ENCODE measurements at places on chromosomes 2 and 18. TPM values are rescaled to one million over a fixed set of nuclear protein-coding genes. Genes with fewer than 3 reads are reported as not detected.

- no peak for DNase-seq
Measured at GRCh38 chr18:34494359-34494696, 215.8 kb upstream of the DTNA start.

DNA sequence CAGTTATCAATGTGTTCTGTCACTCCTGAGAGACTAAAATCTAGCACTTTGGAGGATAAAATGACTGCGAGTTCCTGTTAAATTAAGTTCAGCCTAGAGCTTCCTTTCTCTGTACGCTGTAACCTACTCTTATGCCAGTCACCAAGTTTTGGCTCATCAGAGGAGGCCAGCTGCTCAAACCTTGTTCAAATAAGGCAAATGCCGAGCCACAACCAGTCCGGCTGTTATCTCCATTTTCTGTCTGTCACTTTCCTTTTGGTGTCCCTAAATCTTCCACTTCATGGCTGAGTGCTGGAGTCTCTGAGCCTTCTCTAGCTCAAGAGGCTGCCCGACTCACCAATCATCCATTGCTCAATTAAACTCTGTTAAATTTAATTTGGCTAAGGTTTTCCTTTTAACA, 33.5 kb upstream of the PXDN start:
- no peak for DNase-seq

- no peak for DNase-seq
Measured at GRCh38 chr18:62877411-62878221, 162.3 kb downstream of the PHLPP1 start.

GRCh38 chr2:168035458-168035857, 211.9 kb downstream of the STK39 start:
- no peak for DNase-seq

DNA sequence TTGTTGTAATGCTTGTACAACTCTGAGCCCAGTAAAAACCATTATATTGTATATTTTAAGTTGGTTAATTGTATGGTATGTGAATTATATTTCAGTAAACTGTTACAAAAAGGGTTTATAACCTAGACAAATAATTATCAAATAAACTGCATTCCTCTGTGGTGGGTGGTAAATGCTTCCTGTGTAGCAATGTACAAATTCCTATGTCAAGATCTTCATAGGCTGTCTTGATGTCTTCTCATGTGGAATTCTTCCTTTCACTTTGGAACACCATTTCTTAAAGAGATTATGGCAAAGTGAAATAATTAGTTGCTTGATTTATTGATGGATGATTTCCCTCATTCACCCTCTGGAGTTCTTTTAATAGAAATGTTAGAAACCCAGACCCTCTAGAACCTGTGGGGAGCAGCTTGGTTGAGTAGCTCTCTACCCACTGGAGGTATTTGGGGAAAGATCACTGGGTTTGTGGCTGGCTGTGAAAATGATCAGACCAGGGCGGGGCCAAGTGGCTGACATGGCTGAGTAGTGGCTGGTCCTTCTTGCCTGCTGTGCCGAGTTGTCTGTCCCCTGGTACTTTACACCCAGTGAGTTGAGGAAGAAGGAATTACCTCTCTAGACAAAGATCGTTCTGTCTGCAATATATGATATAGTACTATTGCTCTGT, 22.4 kb upstream of the MGAT5 start:
- no peak for DNase-seq

- DNase-seq: peak; percentile 1
Measured at GRCh38 chr18:50696436-50696835, 123.4 kb downstream of the MRO start.

GRCh38 chr18:8890957-8891464, 185.7 kb downstream of the MTCL1 start:
- no peak for DNase-seq

DNA sequence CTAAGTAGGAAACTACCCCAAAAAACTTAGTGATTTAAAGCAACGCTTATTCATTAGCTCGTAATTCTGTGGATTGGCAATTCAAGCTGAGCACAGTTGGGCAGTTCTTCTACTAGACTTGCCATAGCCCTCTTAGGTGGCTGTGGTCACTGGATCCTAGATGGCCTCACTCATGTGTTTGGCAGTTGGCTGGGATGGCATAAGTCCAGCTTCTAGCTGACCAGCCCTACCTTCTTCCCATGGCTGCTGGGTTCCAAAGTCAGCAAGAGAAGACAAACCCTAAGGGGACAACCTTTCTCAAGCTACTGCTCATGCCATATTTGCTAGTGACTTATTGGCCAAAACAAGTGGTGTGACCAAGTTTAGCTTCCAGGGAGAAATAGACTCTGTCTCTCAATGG, 95.3 kb downstream of the COPS8 start:
- DNase-seq: no peak

DNA sequence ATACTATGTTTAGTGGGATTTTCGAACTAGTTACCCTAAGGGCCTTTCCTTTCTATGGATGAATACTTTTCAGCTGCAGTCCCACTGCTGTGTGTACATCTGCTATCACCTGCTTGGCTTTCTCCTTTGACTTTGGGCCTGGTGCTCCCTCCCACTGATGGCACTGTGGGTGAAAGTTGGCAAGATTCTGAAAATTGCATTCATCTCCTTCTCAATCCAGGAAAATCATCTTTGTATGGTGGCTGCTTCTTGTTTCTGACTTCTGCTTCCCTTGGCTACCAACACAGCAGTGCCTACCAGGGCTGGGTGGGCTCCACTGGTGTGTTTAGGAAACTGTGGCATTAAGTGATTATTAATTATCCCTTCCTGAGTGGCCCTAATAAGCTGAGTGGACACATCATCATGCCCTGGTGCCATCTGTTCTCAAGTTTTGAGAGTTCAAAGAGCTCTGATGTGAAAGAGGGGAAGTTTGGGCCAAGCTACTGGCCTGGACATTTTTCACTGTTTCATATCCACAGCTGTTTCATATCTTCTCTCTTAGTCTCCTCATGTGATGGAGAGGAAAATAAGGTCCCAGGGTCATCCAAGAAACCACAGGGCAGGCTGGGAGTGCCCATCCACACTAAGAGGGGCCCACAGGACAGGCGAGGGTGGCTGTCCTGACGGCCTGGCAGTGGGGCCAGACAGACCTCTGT, 16.7 kb downstream of the HK2 start:
- no peak for DNase-seq

DNA sequence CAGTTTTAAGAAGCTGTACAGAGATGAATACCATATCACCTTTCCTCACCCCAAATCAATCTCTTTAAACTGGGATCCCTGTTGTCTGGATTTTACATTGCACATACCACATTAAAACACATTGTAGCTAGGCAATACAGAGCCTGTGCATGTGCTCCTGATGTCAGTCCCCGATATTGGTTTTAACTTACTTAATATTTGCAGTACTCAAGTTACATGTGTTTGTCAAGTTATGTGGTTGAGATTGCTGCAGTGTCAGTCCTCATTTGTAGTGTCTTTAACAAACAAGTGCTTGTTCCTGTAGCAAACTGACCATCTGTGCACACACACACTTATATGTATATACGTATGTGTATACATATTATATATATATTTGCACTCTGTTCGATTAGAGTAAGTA, 10.4 kb upstream of the UBE2E3 start:
- DNase-seq: no peak

- DNase-seq: no peak
Measured at GRCh38 chr2:37855283-37856041, 69.6 kb upstream of the RMDN2 start.

DNA sequence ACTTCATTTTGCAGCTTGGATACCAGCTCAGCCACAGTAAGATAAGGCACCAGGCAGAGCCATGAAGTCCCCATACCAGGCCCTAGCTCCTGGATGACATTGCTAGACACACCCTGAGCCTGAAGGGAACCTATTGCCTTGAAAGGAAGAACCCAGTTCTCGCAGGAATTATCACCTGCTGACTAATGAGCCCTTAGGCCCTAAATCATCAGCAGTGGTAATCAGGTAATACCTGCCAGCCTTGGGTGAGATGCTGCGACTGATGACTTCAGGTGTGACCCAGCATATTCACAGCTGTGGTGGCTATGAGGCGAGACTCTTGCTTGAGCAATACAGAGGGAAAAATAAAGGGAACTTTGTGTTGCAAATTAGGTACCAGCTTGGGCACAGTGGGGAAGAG, 24.9 kb downstream of the CLK1 start:
- DNase-seq: no peak

DNA sequence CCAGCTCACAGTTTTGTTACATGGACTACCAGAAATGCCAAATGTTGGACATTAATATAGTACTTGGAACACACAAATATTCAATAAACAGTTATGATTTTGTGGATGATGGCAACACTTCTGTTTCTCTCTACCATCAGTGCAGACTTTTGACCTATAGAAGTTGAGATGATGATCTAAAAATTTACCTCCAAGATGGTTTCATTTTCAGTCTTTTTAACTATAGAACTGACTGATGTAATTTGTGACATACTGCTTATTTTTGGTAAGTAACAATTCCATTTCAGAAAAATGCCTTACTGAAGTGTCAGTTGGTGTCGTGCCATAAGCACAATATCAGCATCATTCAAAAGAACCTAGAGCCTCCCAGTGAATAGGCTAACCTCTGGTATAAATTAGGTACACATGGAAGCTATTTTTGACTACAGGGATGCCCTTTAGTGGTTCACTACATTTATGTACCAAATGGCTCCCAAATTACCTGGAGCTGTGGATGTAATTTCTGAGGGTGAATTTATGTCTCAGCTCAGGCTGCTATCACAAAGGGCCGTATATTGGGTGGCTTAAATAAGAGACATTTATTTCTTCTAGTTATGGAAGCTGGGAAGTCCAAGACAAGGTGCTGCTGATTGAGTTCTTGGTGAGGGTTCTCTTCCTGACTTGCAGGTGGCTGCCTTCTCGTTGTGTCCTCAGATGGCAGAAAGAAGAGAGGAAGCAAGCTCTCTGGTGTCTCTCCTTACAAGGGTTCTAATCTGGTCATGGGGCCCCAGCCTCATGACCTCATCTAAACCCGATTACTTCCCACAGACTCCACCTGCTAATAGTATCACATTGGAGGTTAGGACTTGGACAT, 66.5 kb downstream of the ALPK2 start:
- DNase-seq: no peak

DNA sequence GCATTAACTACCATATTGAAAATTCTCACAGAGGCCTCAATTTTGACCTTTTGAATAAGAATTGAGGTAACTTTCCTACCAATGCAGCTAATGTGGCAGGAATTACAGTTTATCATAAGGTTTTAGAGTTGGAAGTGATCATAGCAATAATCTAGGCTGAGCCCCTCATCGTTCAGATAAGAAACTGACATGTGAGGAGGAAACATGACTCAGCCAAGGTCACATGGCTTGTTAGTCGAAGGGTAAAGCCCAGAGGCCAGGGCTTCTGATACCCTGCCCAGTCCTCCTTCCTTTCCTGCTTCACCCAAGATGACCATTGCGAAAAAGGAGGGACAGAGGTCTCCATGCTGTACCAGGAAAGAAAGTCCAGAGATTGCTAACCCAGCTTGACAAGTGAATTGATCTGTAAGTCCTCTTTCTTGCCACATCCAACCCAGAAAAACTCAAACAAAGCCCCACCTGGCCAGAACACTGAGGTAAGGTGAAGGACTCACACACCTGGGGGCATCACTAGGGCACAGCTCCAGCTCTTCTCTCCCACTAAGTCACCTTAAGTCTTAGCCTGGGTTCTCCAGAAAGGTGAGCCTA, 174.8 kb downstream of the EN1 start:
- no peak for DNase-seq

GRCh38 chr18:378079-378478, 110.2 kb upstream of the THOC1 start:
- DNase-seq: no peak

GRCh38 chr18:74444104-74444503, 13.0 kb downstream of the DIPK1C start:
- no peak for DNase-seq

DNA sequence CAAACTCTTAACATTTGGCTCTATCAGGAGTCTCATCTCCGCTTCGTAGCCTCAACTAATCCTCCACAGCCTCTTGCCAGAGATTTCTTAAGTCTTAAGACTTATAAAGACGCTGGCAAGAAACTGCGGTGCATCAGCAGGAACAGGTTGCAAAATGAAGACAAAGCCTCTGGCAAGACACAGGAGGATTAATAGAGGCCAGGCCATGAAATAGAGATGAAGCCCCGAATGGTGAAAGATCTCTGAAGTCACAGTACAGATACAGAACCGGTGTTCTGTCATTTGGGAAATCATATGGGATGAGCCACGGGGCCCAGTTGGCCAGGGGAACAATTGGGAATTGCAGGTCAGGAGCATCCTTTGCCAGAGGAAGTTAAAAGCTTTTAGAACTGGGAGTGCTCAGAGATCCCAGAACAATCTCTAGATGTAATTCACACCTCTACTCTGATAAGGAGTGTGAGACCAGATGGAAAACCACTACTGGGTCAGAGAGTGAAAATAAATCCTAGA, 190.9 kb upstream of the FOSL2 start:
- no peak for DNase-seq

DNA sequence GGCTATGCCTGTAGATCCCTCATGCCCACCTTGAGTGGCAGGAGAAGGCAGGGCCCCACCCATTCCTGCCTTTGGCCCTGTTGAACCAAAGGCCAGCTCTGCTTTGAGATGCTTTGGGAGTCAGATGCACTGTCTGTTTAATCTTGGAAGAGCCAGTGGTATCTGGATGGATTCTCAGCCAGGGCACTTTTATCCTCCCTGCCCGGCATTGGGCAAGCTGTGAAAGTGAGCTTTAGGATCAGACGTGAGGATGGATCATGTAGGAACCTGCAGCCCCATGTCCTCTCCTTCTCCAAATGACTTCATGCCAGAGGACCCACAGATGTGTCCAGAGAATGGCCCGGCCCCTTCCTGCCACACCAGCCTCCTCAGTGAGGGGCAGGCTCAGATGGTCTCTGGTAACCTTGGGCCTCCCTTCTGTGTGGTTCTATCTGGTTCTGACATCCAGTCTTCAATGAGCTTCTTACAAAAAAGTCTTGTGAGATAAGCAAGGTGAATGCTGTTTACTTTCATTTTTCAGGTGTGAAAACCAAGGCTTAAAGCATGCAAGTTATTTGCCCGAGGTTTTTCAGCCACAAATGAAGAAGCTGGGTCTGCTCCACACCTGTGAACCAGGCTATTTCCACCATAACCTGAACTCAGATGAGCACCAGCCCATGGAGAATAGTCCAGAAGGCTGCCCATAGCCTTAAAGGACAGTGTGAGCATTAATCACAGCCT, 123.8 kb downstream of the KCTD1 start:
- DNase-seq: no peak

- DNase-seq: no peak
Measured at GRCh38 chr2:74096052-74096451, 51.7 kb downstream of the BOLA3 start.

DNA sequence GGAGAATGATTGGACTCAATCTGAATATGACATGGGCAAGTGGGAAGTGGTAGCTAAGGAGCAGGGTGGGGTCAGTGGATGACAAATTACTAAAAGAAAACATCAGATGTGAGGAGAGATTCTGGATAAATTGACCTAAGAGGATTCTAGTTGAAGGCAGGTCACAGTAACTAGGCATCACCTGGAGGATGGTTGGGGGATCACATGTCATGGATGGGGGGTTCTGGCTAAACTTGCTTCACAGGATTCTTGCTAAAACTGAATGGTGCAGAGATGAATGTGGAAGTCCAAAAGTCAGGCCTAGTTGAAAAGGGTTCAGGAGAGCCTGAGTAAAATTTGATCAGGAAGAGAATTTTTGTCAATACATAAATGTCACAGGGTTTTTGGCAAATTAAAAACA, 18.3 kb downstream of the CLHC1 start:
- DNase-seq: no peak

GRCh38 chr2:33340280-33340679, 136.2 kb upstream of the RASGRP3 start:
- no peak for DNase-seq

REG3G gene
- total RNA-seq: not detected

DOK6 gene
- not detected for total RNA-seq

MARCHF4 gene
- not detected for total RNA-seq

ASAP2 gene
- total RNA-seq: 0.07 TPM

PCARE gene
- total RNA-seq: not detected

LBX2 gene
- not detected for total RNA-seq

SPHKAP gene
- total RNA-seq: not detected

PROKR1 gene
- total RNA-seq: not detected

All from OCI-LY7 (cell line).